ENCODE measurements at places on chromosomes 6 and 20.

GRCh38 chr20:39767352-39767751, 805.2 kb downstream of the DHX35 start:
- DNase-seq: no peak

- DNase-seq: no peak
These were observed 70.2 kb downstream of the KCNB1 start for GRCh38 chr20:49412254-49412653.

DNA sequence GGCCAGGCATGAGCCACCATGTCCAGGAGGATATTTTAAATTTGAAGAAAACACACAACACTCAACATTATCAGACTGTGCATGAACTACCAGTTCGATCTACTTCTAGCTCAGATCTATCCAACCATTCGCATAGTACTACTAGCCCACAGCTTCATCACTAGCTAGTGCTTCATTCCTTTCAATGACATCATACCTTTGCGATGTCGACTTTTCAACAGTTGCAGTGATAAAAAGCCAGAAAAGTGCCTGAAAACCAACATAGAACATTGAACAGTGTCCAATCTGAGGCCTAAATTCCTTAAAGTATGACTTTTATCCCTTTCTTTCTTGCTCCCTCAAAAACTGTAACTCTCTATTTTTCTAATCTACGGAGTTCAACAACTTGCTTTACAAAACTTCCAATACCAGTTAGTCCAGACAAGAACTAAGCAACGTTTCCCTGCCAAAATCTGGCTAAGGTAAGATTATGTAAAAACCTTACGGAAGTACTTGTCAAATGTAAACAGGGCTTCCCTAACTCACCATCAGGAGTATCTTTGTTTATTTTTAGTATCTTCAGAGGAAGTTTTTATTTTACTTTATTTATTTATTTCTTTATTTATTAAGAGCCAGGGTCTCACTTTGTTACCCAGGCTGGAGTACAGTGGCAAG, 434.0 kb upstream of the JARID2 start:
- DNase-seq: no peak

DNA sequence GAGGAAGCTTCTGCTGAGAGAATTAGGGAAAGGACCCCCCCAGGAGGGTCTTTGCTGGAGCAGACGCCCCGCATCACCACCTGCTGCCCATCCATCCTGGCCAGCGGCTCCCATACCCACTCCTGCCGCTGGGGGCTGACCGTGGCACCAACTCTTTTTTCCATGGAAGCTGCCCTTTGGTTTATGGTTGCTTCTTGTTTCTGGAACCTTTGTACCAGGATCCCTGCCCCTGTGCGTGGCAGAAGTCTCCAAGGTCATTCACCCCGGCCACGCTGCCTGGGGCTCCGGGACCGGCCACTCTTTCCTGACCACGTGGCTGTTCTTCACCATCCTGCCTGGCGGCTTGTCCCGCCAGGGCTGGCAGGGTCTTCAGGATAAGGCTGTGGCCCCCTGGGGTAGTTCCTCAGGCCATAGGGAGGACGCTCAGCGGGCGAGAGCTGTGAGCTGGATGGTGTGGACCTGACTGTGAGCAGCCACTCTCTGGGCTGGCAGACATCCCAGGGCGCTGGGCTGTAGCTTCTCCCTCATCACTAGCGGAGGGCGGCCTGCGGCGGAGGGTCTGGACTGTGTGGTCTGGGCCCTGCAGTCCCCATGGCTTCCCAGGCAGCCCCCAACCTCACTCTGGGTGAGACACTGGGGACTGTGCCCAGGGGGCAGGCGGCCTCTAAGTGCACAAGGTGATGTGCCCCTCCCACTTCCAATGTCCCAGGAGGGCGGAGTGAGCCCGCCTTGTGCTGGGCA, 22.8 kb upstream of the RBBP8NL start:
- no peak for DNase-seq

DNA sequence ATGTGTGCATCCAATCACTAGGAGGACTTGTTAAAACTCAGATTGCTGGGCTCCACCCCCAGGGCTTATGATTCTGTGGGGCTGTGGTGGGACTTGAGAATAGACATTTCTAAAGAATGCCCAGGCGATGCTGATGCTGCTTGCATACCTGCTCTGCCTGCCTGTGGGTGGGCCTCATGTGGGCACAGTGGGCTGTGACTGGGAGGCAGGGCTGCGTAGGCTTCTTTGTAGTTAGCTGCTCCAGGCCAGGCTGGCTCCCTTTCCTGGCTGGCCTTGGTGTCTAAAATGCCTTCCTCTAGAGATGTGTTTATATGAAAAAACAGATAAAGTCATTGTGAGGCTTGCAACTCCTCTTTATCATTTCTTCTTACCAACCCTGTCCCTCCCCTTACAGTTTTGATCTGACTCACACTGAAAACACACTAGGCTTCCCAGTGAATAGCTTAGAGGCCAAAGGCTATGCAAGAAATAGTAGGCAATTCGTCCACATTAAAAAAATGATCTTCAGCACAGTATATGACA, 495.5 kb upstream of the MAP3K7 start:
- DNase-seq: no peak

- no peak for DNase-seq
These were observed 39.5 kb downstream of the UNC5CL start for GRCh38 chr6:40999569-40999968.

- DNase-seq: no peak
These were observed 35.4 kb downstream of the SLC16A10 start for GRCh38 chr6:111122458-111123286.

- peak; percentile 83 for DNase-seq
These were observed 47.8 kb upstream of the GATA5 start for GRCh38 chr20:62523473-62524203.

DNA sequence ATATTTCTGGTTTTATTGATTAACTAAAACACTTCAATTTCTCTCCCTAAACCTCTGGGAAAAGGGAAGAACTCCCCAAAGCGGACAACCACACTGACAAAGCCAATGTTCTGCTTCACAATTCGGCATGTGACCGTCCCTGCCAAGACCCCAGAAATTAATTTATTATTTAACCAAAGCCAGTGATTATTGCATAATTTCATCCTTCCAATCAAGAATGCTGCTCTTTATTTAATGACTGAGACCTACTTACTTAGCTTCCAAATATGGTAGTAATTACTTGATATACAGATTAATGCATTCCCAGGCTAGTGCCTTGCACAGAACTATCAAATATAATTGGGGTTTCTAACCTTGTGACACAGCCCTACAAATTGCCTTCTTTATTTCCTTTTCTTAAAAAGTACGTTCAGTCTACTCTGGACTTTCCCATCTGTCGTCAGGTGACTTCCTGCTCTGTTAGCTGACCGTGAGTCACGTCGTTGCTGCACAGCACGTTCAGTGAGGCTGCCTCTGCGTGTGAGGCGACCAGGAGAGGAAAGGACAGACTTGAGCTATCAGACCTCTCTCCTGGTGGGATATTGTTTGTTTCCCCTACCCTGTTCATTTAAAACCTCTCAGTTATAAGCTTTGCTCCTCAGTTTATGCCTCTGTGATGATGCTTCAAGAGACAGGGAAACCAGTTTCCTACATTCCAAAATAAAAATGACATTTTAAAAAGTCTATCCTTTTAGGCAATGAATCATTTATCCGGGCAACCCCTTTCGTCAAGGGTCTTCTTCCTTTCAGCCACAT, 55.7 kb upstream of the TNFAIP3 start:
- DNase-seq: peak; percentile 85

DNA sequence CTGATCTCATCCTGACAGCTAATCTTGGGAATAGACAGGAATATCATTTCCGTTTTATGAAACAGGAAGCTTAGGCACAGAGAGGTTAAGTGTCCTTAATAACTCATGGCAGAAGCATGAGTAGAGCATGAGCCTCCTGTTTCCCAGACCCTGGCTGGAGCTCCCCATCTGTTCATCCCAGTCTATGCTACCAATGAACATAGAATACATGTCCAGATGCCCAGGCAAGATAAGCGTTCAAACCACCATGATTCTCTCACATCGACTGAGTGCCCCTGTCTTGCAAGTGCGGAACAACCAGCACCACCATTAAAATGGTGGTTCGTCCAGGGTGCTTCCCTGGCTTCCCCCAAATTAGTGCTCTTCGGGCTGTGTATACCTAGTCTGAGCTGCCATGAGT, 217.1 kb downstream of the FARS2 start:
- DNase-seq: no peak

DNA sequence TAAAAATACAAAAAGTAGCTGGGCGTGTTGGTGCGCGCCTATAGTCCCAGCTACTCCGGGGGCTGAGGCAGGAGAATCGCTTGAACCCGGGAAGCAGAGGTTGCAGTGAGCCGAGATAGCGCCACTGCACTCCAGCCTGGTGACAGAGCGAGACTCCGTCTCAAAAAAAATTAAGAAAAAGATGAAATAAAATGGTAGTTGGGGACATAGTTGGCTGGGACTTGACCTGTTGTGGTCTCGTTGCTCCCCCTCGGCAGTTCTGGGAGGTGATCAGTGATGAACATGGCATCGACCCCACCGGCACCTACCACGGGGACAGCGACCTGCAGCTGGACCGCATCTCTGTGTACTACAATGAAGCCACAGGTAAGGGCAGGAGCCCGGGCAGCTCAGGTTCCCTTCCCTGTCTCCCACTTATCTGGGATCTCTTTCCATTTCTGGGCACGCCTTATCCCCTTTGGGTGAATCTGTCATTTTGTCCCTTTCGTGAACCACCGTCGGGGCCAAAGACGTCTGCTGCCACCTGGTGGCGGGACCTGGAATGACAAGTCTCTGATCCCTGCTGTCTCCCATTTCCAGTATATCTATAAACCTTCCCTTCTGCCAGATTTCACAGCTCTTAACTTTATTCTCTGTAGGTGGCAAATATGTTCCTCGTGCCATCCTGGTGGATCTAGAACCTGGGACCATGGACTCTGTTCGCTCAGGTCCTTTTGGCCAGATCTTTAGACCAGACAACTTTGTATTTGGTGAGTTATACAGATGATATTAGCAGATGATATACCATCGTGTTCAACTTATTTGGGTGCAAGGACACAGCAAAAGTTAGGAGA, 2.3 kb downstream of the TUBB start:
- peak; percentile 97 for DNase-seq

DNA sequence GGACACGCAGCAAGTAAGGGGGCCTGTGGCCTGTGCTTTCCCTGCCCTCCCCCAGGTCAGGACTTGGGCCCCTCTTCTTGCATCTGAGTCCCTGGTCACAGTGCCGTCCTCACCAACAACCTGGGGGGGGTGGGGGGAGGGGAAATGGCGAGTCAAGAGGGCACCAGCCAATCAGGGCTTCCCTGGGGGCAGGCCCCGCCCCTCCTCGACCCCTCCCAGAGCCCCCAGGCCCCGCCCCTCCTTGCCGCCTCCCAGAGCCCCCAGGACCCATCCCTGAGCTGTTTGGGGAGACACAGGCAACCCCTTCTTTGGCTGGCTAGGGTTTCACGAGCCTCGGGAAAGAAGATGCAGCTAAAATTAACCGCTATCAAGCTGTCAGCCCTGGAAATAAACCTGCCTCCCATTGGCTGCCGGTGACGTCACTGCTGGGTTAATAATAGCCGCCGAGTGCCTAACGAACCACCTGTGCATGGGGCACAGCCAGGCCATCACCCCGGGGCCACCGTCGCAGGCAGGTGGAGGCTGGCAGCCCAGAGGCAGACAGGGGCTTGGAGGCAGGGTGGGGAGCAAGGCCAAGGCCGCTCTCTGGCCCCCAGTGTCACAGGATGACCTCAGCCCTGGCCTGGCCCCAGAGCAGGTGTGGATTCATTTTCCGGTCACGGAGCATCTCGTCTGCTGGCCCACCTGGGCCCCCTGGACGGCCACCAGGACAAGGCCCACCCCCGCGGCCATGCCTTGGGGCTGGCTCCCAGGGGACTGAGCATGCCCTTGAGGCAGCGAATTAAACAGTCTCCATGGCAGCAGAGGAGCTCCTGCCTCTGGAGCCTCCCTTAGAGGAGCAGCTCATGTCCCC, 3.2 kb upstream of the EEF1A2 start:
- no peak for DNase-seq

DNA sequence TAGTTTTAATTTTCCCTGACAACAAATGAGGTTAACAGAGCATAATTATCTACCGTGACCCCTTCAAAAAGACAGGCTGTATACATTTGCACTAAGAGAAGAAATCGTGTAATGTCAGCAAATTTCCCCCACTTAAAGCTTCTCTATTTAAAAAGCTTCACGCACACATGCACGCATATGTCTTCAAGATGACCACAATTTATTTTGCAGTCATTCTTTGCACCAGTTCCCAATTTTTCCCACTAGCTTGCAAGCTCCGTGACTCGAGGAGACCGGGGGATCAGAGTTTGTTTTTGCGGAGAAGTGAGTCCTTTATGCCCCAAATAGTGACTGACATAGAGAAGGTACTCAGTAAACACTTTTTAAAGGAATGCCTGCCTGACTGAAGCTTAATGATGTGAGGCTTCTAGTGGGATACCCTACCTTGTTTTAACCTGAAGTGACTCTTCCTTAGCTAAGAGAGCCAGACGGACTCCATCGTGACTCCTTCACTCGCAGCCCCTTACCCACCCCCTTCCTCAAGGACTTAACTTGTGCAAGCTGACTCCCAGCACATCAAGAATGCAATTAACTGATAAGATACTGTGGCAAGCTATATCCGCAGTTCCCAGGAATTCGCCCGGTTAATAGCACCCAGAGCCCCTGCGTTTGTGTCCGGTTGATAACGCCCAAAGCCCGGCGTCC, 9.3 kb upstream of the NQO2 start:
- no peak for DNase-seq

- no peak for DNase-seq
These were observed 86.5 kb downstream of the QRSL1 start for GRCh38 chr6:106715922-106716321.

DNA sequence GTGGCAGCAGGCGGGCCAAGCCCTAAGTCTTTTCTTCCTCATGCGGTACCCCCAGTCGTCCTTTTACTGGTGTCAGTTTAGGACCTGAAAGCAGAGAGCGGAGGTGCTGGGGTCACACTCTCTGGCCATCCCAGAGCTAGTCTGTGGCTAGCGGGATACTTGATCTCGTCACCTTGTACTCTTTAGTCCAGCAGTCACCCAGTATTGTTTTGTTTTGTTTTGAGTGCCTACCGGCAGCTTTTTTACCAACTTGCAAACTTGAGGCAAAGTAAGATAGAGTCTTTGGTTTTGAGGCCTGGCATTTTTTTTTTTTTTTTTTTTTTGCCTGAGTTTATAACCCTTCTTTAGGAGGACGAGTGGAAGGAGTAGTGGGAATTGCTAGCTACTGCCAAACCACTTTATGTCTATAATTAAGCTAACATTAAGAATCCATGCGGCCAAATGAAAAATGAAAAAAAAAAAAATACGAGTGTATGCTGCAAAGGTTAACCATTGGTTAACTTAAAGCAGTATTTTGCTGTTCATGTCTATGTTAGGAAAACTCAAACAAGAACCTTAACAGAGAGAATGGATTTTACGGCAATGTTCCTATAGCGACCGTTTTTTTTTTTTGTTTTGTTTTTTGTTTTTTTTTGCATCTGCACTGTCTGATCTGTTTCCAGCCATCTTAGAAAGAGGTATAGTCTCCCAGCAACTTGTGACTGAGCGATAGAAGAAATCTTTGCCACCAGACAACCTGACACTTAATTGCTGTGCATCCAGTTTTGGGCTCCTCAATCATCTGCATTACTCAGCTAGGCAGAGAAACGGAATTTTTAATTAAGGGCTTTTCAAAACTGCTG, 56.9 kb downstream of the FAM217A start:
- DNase-seq: no peak
